ENCODE measurements at places on chromosomes 1 and 21. TPM values are rescaled to one million over a fixed set of nuclear protein-coding genes. Genes with fewer than 3 reads are reported as not detected.

The LCE4A gene
- not detected for total RNA-seq

DNA sequence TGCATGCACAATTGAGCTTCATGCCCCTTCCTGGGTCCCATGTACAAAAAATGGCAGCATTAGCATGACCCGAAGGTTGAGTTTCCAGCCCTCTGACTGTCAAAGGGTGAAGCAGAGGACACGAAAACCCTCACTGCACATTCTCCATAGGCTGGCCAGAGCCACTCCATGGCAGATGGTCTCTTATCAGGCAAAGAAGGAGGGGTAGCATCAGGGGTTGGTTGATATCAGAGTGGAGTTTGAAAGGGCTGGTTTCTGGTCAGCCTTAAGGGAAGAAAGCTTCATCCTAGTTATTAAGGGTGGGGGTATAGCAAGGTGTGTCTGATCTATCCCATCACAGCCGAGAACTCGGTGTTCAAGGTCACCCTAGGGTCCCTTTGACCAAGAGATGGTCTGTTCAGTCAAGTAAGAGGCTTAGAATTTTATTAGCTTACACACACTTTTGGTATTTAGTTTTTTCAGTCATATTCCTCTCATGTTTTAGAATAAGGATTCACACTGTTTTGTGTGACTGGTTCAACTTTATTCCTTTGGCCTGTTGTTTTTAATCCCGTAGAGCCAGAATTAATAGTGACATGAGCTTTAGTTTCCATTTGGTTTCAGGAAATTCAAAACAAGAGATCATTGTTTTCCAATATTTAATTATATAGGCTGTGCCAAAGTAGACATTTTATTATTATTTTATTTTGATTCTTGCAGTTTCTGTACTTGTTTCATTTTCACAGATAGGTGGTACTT lies 199.9 kb upstream of the FMN2 start:
- DNase-seq = no peak

The RCAN3 gene
- total RNA-seq = 14.4 TPM

DNA sequence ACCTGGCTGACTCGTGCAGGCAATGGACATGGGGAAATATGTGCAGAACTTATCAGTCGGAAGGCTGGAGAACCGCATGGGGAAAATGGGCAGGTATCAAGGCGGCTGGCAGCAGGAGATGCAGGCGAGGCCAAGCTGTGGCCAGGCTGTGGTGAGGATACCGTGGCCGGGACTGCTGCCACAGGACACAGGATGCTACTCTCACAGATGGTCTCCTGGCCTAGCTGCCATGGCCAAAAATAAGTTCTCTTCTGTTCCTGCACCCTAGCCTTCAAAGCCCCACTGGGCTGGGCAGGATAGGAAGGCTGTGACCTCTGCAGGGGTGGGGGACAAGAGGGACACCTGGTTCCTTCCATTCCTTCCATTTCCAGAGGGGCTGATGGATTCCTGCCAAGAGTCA lies 26.4 kb downstream of the TEX35 start:
- no peak for DNase-seq

The PTGFRN gene
- 68.7 TPM for total RNA-seq

The FBXO44 gene
- total RNA-seq = 8.0 TPM

- DNase-seq = no peak
These were observed 37.6 kb downstream of the PARP1 start for GRCh38 chr1:226370144-226370923.

DNA sequence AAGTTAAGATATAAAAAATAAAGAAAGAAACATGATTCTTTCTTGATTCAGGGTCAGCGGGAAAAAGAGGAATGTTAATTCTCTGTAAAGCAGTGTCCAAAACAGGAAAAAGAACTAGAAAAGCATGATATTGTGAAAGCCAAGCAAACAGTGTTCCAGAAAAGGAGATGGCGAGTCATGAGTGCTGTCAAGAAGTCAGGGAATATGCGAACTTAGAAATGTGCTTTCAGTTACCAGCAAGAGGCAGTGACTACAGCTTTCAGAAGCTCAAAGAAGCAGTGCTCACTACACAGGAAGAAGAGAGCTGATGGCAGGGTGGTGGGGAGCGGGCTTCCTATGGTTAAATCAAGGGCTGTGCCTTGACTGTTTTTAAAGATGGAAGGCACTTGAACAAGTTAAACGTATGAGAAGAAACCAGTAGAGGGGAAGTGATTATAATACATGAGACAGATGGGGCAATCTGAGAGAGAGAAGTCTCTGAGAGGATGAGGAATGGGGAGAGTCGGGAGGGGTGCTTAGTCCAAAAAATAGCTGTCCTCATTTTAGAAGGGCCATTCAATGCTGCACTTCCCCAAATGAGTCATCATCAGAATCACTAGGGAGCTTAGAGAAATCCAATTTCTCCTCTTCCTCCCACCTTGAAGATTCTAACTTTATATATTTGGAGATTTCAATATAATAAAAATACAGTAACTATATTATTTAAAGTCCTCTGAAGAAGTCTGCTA lies 90.4 kb downstream of the KCNK1 start:
- DNase-seq = no peak

- no peak for DNase-seq
These were observed 3.3 kb upstream of the ELAVL4 start for GRCh38 chr1:50105433-50105832.

DNA sequence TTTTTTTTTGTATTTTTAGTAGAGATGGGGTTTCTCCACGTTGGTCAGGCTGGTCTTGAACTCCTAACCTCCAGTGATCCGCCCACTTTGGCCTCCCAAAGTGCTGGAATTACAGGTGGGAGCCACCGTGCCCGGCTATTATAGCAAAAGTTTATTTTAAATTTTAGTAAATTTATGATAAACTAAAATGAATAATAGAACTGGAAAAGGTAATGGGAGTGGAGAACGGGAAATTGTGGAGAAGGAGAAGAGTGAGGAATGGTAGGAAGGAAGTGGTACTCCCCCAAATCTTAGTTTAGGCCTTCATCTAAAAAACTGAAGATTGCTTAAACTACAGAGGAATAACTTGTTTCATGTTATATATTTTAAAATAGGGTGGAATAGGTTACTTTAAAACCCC lies 7.6 kb upstream of the PI4KB start:
- no peak for DNase-seq

- DNase-seq = no peak
These were observed 3.4 kb downstream of the KRTAP10-12 start for GRCh38 chr21:44700101-44701022.

DNA sequence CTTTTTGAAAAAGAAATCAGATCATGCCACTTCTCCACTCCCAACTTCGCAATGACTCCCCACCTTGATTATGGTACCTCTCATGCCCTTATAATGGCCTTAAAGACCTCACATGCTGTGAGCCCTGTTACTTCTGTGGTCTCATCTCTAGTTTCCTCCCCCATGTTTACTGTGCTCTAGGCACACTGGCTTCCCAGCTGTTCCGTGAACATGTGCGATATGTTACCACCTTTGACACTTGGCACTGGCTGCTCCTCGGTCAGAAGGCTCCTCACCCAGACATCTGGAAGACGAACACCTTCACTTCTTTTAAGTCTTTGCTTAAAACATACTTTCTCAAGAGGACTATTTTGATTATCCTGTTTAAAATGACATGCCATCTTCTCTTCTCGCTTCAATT lies 14.3 kb upstream of the NTMT2 start:
- DNase-seq = no peak

GRCh38 chr1:26853600-26853999 lies 9.3 kb upstream of the SFN start:
- no peak for DNase-seq

DNA sequence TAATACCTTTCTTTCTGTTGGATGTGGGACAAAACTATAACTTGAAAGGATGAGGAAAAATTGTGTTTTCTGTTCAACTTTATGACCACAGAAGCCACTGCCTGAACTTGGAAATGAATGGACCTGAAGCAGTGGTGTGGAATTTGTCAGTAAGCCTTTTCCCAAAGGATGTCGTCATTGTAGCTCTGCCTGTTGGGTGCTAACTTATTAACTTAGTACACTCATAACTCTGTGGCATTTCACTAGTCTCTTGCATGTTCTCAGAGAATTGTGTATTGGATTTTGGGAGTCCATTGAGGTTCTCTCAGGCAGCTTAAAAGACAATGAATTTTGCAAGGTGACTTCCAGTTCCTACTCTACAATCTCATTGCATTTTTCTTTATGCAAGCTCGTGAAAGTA lies 49.6 kb downstream of the KCNK2 start:
- DNase-seq = no peak

The OPTC gene
- total RNA-seq = not detected

DNA sequence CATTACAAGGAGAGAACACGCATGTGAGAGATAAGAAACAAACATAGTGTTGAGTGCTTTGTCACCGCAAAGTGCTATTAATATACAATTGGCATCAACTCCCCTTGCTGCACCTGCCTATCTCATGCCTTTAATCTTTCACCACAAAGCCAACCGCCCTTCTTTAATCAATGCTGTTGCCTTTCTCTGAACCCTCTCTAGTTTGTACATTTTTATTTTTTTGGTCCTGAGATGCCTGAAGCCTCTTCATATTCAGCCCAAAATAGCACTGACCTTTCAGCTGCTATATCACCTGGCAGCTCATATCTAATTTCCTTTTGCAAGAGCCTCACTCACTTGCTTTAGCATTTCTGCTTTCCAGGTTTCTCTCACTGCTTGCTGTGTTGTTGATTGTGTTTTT lies 504.7 kb downstream of the NUF2 start:
- DNase-seq = no peak

GRCh38 chr1:201760516-201760915 lies 68.4 kb upstream of the IPO9 start:
- DNase-seq = no peak

DNA sequence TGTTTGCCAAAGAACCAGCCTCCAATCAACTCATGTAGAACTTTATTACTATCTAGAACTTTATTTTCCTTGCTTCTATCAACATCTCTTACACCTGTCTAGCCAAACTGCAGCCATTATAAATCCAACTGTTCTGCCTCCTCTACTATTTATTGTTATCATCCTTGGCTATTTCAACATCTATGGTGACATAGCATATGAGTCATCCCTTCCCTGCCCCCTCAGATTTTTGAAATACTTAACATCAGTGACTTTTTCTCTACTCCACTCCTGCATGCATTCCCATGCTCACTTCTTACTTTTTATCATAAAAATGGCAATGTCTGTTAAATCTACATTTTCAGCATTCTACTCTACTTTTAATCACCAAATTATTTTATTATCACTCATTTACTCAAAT lies 544.9 kb upstream of the NEGR1 start:
- DNase-seq = no peak

- DNase-seq = no peak
These were observed 128.9 kb downstream of the XCL2 start for GRCh38 chr1:168414914-168415313.

DNA sequence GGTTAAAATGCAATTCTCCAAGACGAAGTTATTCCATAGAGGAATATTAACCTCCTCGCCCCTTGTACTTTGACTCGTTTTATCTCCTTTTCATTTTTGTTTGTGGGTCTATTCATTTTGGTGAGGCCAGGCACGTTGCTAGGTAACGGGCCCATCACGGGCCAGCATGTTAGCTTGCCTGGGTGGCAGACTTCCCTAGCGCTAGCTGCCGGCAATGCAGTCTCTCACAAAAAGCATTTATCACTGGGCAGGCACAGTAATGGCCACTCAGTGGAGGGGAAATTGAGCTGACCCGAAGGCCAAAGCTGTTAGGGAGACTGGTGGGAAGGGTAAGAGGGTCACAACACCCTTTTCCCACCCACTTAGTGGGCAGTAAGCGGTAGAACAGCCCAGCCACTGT lies 234.4 kb upstream of the FOXD3 start:
- no peak for DNase-seq

DNA sequence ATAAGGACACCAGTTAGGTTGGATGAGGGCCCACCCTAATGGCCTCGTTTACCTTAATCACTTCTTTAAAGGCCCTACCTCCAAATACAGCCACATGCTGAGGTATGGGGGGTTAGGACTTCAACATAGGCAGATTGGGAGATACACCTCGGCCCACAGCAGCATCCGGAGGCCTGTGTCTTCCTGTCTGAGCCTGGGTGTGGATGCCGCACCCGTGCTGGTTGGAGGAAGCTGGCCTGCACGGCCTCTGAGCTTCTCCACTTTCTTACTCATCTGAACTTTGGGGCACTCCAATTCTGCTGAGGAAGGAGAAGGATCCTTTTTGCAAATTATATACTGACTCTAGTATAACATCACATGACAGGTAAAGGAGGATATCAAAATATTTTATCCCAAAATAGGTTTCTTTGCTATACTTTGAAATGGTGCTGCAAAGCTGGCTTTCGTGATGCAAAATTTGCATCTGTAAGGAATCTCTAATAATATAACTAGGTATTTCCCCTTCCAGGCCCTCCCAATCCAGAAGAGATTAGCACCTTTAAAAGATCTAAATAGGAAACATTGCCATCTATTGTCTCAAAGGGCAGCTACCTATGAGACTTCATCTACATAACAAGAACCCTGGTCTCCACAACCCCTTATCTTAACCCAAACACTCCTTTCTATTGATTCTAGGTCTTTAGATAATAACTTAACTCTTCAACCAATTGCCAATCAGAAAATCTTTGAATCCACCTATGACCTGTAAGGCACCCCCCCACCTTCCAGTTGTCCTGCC lies 247.6 kb downstream of the KCNJ6 start:
- DNase-seq = no peak

The NR1I3 gene
- total RNA-seq = not detected

GRCh38 chr1:9452516-9453140 lies 86.6 kb upstream of the SLC25A33 start:
- DNase-seq = no peak

DNA sequence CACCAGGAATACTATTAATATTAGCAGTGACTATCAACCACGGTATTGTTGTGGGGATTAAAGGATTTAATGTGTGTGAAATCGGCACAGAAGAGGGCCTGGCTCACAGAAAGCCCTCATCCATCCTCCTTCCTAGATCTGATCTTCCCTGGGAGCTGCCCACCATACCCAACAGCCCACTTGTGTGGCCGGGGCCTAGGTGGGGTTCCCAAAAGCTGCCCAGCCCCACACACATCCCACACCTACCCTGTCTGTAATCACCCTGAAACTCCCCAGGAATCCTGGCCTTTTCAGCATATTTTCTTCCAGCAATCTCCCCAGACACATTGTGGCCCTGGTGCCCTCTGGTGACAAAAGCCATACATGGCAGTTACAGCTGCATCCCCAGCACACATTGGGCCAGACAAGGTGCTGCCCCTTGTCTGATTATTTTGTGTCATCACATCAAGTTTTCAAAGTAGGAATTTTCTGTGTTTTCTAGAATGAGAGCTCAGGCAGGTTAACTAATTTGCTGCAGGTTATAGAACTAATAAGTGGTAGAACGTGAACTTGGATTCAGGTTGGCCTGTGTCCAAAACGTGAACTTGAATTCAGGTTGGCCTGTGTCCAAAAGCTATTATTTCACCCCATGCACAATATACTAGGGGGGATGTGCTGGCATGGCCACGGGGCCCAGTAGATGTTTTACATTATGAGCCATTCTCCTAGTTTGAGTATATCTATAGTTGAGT lies 5.3 kb upstream of the SLC6A9 start:
- no peak for DNase-seq

Data from esophagus squamous epithelium (tissue), 5 donors.